COLO829 (cell line): ENCODE measurements at places on chromosomes 7 and 10.

DNA sequence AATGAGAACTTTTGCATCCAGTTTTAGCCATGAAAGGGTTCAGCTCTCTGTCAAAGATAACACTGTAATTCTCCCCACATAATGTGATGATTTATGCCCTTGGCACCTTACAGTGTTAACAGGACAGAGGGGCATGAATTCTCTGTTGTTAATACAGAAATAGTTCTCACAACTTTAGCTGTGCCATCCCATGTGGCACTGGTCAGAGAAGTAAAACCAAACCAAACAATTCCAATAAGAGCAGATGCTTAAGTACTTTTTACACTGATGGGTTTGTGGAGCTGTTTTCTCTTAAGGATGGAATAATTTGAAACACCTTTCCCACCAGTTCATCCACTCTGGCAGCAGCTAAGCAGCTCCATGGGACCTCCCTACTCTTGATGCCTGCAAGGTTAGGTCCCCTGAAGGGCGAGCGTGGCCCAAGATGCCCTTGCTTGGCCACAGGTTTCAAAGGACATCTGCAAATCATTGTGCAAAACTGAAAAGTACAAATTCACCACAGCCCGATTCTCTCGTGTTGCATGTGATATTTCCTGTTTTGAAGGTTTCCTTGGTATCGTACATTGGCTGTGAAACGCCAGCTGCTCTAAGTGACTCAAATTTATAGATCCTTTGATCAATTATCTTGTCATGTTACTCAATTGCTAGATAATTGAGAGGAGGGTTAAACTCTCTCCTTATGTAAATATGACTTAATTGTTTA lies 82.5 kb upstream of the CREB5 start:
- DNase-seq = no peak

DNA sequence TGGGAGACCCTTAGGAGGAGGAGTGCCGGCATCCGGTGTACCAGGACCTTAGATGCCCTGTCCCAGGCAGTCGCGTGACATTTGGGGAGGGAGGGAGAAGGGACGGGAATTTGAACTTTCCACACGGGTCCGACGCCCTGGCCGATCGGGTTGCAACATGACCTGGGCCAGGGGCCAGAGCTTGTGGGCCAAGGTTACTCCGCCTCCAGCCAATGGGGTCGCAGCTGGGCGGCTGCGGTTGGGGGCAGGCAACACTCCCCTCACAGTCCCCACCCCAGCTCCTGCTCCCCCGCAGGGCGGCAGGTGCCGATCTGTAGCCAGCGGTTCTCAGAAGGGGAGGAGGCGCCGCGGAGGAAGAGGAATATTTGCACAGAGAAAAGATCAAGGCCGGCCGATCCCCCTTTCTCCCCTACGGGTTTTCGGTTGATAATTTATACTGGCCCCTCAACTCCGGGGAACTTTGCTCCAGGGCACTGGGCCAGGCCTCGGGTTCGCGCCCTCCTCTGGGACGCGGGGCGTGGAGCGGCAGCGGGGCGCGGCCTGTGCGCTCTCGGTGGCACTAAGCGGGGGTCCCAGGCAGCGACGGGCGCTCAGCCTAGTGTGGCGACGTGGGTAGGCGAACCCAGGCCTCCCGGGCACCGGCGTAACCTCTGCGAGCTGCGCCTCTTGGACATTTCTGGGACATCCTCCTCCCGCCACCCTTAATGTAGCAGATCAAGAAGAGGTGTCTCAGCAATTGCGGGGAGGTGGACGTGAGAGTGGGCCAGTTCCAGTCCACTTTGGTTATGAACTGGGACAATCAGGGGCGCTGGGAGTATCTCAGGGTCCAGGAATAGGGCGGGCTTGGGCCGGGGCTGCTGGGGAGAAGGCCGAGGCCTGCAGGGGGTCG lies 1.2 kb downstream of the MLXIPL start:
- no peak for DNase-seq

DNA sequence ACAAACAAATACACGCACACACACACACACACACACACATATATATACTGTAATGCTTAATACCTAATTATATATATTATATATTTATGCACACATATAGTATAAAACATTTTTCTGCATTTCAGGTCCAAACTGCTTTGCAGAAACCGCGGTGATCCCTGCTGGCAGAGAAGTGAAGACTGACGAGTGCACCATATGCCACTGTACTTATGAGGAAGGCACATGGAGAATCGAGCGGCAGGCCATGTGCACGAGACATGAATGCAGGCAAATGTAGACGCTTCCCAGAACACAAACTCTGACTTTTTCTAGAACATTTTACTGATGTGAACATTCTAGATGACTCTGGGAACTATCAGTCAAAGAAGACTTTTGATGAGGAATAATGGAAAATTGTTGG lies 138.5 kb downstream of the VWC2 start:
- DNase-seq = no peak

DNA sequence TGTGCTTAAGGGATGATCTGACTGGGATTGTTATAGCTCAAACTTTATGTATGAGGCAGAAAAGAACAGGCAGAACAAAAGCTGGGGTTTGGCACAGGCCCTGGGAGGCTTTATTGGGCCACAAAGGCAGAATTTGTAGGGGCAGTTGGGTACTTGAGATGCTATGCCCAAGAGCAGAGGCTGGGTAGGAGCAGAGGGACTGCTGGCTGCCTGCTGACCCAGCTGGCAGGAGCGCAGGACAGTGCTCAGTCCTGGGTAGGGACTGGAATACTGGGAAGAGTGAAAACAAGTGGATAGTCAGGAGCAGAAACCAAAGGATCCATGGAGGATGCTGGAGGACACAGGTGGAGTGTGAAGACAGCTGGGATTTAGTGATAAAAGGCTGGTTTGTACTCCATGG lies 75.7 kb downstream of the CCDC3 start:
- no peak for DNase-seq

GRCh38 chr10:30781670-30782121 lies 152.1 kb upstream of the LYZL2 start:
- DNase-seq = no peak

GRCh38 chr7:107697321-107698049 lies 36.9 kb downstream of the SLC26A4 start:
- DNase-seq = no peak

DNA sequence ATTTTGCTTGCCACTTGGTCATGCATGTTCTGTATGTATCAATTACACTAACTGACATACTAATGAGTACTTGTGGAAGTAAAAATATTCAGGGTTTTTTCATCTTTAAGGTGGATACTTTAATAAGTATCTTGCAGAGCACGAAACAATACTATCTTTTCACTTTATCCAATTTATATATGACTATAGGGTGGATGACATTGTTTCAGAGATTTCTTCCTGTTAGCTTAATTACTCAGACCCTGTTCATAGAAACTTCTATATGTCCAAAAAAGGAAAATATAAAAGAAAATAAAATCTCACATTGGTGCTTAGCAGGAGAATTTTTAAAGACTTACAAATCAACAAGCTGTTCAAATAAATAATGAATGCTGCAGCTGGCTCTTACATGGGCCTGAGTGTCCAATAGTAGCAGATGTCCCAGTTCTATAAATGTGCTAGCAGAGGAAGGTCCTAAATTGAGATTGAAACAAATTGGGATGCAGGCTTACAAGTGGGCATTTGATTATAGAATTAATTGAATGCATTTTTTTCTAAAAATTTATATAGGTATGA lies 91.5 kb upstream of the THSD7A start:
- DNase-seq = no peak

DNA sequence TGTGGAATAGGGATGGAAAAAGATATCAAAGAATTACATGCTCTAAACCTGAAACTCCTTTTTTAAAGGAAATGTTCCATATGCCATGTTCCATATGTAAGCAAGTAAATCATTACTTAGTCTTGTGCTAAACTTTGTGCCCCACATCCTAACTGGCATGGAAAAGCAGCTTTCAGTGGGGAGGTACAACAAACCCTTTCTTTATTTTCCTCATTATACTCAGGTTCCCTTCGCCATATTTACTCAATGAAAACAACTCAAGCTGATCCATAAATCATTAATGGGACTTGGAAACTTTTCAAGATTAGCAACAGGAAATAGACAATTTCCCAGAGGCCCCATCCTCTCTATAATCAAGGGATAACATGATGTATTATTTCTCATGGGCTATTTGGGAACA lies 56.0 kb downstream of the GSAP start:
- peak; percentile 23 for DNase-seq

- DNase-seq = peak; percentile 22
Observed at GRCh38 chr10:91887272-91888076, 21.8 kb downstream of the FGFBP3 start.

DNA sequence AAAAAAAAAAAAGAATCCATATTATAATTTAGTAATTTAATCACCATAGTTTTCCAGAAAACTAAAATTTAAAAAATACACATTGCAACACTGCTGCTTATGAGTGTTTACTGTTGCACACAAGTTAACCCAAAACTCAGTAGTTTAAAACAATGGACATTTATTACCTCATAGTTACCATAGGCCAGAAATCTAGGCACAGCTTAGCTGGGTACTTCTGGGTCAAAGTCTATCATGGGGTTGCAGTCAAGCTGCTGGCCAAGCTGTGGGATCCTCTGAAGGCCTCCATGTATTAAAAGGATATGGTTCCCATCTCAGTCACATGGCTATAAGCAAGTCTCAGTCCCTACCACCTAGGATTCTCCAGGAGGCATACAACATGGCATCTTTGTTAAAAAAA lies 83.6 kb downstream of the ZFAND4 start:
- no peak for DNase-seq

GRCh38 chr10:70051848-70052247 lies 798 bp upstream of the MACROH2A2 start:
- no peak for DNase-seq

DNA sequence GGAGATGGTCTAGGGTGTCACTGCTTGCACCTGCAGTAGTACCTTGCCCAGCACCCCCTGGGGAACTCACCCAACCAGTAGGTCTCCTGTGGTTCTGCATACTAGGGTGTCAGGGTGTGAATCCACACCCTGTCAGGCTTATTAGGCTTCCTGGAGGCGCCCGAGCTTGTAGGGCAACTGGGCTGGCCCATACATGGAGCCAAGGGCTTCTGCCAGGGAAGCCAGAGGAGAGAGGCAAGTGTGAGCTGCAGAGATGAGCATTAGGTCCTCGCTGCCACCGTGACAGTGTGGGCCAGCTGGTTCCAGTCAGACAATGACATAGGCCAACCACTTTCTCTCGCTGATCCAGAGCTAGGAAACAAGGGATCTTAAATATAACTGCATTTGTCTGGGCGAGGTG lies 11.2 kb downstream of the MXI1 start:
- DNase-seq = no peak

- DNase-seq = no peak
Observed at GRCh38 chr10:1715821-1716220, 21.5 kb downstream of the ADARB2 start.

DNA sequence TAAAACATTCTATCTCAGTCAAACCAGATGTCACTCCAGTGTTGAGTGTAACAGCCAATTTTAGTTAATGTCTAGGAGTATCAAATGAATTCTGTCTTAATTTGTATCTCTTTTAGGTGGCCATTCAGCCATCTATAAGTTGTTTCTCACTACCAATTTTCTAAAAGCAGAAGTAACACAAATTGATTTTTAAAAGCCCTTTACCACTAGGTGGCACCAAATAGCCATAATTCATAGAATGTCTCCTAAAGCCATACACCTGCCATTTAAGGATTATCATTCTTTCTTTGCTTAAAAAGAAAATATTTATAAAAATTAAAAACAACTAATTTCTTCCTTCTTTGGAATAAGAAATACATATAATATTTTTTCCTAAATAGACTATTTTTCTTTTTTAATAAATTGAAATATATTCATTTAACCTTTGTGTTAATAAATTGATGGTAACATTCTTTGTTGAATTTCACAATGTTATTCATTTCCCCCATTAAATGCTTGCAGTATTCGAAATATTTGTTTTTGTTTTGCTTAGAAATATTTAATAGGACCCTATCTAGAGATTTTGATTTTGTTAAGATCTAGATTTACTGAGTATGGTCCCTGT lies 107.8 kb upstream of the PPP1R3A start:
- peak; percentile 69 for DNase-seq

DNA sequence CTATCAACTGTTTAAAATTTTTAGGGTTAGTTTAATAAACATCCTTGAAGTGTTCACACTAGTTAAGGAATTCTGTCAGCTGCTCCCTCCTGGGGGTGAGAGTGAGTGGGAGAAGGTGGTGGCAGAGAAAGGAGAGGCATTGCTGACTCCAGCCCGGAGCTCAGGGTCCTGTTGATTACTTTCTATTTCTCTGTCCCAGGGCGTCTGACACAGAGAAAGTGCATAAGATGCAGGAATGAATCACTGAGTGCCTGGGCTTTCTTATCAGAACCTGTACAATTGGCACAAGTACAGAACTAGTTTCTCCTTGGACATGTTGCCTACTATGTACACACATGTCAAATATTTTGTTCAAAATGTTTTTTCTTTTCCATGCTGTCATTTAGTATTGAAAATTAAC lies 410.8 kb upstream of the COBL start:
- DNase-seq = no peak

DNA sequence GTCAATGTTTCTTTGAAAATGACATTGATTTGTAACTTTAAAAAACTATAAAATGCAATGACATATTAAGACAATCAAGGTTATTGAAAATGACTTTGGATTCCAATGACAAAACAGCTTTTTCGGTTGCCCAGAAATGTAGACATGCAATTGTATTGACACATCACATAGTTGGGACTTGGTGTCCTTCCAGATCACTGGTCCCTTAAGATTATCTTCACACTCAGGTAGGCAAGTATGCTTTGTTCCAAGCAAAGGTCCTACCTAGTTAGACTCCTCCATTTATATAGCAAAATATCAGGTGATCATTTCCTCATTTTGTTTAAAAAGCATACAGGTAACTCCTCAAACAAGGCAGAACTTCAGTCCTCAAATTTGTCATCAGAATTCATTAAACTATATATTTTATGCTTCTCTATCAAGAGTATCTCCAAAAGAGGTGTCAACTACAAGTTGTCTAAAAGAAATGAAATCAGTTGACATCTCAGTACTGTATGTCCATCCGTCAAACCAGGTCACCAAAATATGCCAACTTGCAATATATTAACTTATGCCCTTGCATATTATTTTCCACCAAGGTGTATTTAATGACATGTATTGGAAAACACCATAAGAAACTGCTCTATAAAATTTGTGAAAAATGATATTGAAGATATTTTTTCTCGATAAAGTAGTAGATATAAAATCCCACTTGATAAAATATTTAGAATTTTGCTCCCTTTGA lies 64.6 kb downstream of the TSPAN12 start:
- no peak for DNase-seq

- DNase-seq = peak; percentile 34
Observed at GRCh38 chr10:58993480-58994221, 182.8 kb upstream of the PHYHIPL start.

- no peak for DNase-seq
Observed at GRCh38 chr10:52599551-52600200, 172.9 kb downstream of the MBL2 start.

DNA sequence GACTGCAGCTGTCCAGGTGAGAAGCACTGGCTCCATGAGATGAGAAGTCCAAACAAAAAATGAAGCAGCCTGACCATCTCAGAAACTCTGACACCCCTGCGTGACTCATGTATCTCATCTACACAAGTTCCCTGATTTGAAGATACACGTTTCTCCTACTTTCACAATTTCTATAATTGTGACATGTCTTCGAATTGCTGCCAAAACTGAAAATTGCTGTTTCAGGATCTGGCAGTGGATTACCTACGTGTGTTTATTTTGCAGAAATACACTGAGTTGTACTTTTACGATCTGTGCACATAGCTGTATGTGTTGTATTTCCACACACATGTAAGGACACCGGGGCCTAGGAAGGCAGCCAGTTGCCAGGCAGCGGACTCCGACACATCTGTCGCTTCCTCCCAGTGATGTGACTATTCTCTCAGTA lies 53.2 kb downstream of the LARP4B start:
- no peak for DNase-seq

GRCh38 chr7:111668711-111669110 lies 106.4 kb upstream of the IMMP2L start:
- no peak for DNase-seq

- DNase-seq = no peak
Observed at GRCh38 chr7:43815373-43815772, 53.9 kb downstream of the MRPS24 start.
